ENCODE measurements at places on chromosomes 6 and 20. TPM values are rescaled to one million over a fixed set of nuclear protein-coding genes. Genes with fewer than 3 reads are reported as not detected.

- H3K27ac ChIP-seq, result peak overlapping the region; percentile 99
- no peaks in the 10 kb centered on the region for H3K27me3 ChIP-seq
- peak overlapping the region; percentile 99 for H3K4me3 ChIP-seq
- DNase-seq, result no peak
- peaks cover 29% of the 10 kb centered on the region for H3K4me1 ChIP-seq
Observed at GRCh38 chr6:26195376-26195923, 108.2 kb downstream of the HFE start.

GRCh38 chr20:32391003-32391402 is 32.9 kb downstream of the ASXL1 start:
- H3K27ac ChIP-seq, result no peak overlapping the region
- H3K4me1 ChIP-seq, result no peaks in the 10 kb centered on the region
- no peaks in the 10 kb centered on the region for H3K36me3 ChIP-seq
- H3K27me3 ChIP-seq, result no peaks in the 10 kb centered on the region

- H3K4me1 ChIP-seq, result peaks cover 38% of the 10 kb centered on the region
- DNase-seq, result peak; percentile 89
- H3K27ac ChIP-seq, result peak within 1 kb of the TSS; percentile 91
- peak within 1 kb of the TSS; percentile 89 for H3K4me3 ChIP-seq
Observed at GRCh38 chr6:31660381-31661261, at the start of gene C6orf47. C6orf47 (minus strand) TSS chr6:31660778; CDS start chr6:31659947, 831 bp downstream.

AIF1 gene
- 5.4 TPM for total RNA-seq

WFDC12 gene
- not detected for total RNA-seq

LAMA2 gene
- 6.4 TPM for total RNA-seq

All from WTC11 (cell line).